ENCODE measurements at places on chromosomes 1 and 21.

- DNase-seq: no peak
Observed at GRCh38 chr1:15341634-15342407, 67.9 kb upstream of the EFHD2 start.

DNA sequence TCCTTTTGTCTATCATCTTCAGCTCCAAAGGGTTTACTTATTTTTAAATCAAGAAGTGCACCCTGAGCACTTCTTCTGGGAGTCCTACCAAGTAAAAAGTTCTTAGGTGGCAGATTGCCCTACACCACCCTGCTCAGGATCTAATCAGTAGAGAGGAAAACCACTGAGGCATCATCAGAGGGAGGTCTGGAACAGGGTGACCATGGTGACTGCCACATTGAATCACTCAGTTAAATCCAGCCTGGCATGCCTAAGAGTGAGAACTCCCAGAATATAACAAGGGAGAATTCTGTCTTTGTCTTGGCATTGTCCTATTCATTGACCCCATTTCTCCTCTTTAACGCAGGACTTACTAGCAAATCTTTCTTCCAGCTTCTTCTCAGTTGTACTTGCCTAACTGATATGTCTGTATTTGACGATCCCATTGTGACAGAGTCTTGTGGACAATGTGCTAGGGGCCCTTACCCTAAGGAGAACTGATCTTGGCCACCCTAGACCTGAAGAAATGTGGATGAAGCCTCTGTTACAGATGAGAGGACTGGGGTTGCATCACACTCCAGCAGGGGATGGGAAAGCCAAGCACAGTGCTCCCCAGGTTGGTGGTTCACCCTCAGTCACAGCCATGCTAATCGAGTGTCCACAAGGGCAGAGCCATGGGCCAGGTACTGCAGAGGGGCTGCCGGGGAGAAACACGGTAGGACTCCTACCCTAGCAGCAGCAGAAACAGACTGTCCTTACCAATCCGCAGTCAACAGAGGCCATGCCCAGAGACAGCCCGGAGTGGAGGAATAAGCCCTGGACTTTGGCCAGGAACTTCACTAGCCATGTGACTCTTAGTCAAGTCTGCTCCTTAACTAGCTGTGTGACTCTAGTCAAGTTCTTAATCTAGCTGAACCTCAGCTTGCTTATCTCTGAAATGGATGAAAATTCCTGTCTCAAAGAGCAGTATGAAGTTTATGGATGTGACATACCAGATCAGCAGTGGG is 15.4 kb downstream of the PKP1 start:
- DNase-seq: no peak

DNA sequence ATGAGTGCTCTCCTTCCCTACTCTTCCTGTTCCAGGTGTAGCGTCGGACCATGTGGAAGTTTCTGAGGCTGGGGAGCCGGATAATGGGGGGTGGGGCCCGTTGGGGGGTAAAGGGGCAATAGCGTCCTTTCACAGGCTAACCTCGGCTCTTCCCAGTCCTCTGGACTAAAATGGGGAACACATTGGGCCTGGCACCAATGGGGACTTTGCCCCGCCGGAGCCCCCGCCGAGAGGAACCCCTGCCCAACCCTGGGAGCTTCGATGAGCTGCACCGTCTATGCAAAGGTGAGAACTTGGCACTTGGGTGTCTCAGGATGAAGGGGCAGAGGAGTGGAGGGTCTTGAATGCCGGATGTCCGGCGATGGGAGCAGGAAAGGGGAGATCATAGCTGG is 456 bp downstream of the TOMM40L start:
- no peak for DNase-seq

- DNase-seq: no peak
Observed at GRCh38 chr1:162857850-162858249, 3.1 kb downstream of the CCDC190 start.

DNA sequence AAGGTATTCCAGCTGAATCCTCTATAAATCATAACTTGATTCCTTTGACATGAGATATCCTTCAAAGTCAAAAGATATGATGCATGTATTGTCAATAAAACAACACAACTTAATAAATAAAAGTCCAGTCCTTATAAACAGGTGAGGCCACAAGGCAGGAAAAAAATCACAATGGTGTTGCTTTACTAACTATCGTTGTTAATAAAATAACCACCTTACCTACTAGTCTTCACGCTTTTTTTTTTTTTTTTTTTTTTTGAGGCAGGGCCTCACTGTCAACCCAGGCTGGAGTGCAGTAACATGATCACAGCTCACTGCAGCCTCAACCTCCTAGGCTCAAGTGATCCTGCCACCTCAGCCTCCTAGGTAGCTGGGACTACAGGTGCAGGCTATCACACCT is at the start of gene TMEM81:
TSS of gene TMEM81 (minus strand) at position 101 of the 400 bp plus-strand sequence. CDS start 140 bp downstream, outside the sequence.
- DNase-seq: no peak

GRCh38 chr1:201500670-201501120 is 6.2 kb downstream of the CSRP1 start:
- no peak for DNase-seq

- no peak for DNase-seq
Observed at GRCh38 chr1:76998582-76999223, 131.4 kb downstream of the ST6GALNAC5 start.

- DNase-seq: no peak
Observed at GRCh38 chr1:116268211-116268610, 104.8 kb upstream of the ATP1A1 start.
